ENCODE measurements at places on chromosomes 4 and X. TPM values are rescaled to one million over a fixed set of nuclear protein-coding genes. Genes with fewer than 3 reads are reported as not detected.

PAGE4 gene
- polyA plus RNA-seq = 0.35 TPM

S100G gene
- not detected for polyA plus RNA-seq

ARR3 gene
- polyA plus RNA-seq = not detected

DNA sequence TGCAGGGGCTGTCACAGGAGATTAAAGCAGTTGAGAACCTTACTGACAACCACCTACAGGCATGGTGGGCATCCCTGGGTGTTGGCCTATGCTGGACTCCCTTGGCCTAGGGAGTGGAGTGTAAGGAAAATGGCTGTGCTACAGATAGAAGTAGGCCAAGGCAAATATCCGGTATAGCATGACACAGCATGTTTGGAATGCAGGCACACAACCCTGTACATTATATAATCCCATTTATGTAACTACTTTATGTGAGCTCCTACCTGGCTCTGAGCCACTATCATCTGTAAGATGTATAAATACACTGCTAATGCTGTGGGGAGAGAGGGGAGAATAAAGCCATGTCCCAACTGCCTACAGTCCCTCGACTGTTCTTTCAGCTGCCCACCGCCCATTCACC is 38.7 kb upstream of the KCTD8 start:
- DNase-seq = no peak

DNA sequence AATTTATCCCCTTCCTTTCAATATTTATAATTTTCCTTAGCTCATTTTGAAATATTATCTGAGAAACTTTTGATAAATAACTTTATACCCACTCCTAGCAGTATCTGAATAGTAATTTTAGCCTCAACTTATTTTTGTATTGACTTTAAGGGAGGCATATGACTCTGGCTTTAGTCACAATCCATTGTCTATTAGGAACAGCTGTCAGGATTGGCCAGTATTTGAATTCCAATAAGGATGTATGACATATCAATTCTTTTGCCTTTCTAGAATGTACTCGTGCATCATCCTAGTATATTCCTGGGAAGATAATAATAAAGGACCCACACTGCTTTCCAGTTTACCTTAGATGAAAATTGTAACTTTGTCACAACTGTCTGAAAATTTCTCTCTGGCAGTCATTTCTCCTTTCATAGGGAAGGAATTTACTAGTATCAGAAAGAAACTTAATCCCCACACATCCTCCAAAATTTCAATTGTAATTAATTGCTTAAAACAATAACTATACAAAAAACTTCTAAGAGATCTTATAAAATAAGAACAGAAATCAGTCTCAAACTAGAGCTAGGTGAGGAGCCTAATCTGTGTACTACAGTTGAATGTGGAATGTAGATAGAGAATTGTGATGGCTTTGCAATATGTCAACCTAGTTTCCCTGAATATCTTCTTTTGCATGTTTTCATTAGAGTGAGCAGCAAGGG is 121.0 kb upstream of the EPHA5 start:
- DNase-seq = no peak

GRCh38 chrX:37684973-37685372 is 618 bp upstream of the XK start:
- DNase-seq = no peak

DNA sequence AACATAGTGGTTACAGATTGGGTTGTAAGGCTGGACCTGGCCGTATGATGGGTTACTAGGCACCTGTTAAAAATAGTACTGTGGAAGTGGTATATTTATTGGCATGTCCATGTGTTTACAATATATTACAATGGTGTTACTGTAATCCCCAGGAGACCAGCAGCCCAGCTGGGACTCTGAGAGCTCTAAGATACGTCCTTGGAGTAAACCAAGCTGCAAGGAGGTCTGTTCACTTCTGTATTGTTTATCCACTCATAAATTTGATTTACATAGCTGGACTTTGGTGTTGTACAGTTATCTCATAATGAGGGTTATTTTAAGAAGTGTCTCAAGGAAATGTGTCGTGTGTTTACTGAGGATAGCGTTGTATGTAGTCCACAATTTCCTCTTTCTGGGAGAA is 93.8 kb downstream of the TBL1X start:
- DNase-seq = no peak

DNA sequence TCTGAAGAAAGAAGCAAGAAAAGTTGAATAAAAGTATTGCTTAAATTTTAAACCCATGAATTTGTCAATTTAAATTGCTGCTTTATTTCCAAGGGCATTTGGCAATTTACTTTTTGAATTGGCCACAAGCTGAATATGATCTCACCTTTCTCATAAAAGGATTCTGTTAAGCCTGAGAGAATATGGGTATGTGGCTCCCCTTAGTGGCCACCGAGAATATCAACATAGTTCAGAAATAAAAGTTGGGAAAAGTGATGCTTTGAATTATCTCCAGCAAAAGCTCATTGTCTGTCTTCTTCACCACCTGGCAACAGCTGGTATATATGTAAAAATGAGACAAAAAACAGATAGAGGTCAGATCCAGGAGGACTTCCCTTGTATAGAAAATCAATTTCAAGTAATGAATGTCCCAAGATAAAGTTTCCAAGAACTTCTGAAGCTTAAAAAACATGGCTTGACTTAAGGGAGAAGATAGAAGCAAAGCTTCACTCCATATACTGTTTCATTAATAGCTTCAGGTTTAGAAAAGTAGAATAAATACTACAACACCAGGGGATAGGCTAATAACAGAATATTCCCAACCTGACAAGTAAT is 290.7 kb upstream of the FAM241A start:
- peak; percentile 10 for DNase-seq

GRCh38 chr4:19329631-19330030 is 922.1 kb upstream of the SLIT2 start:
- DNase-seq = no peak

- peak; percentile 1 for DNase-seq
These were observed 14.7 kb downstream of the GRPR start for GRCh38 chrX:16138108-16138427.
